ENCODE measurements at places on chromosomes 1 and 21.

- no peak for DNase-seq
Measured at GRCh38 chr21:29641635-29642550, 297.9 kb downstream of the GRIK1 start.

GRCh38 chr1:63435161-63435560, 67.7 kb downstream of the ALG6 start:
- DNase-seq: no peak

GRCh38 chr1:208923456-208923855, 660.1 kb upstream of the CAMK1G start:
- no peak for DNase-seq

DNA sequence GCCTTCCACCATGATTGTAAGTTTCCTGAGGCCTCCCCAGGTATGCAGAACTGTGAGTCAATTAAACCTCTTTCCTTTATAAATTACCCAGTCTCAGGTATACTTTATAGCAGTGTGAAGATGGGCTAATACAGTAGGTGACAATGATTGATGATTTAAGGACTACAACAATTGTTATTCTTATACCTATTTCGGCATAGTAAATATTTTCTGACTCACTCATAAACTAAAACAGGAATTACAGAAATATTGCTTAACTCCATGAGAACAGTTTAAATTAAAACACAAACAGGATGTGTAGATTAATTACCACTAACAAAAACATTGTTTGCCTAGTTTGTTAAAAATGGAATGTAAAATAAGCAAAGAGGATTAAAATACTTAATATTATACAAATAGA, 839.9 kb downstream of the LTN1 start:
- DNase-seq: no peak

DNA sequence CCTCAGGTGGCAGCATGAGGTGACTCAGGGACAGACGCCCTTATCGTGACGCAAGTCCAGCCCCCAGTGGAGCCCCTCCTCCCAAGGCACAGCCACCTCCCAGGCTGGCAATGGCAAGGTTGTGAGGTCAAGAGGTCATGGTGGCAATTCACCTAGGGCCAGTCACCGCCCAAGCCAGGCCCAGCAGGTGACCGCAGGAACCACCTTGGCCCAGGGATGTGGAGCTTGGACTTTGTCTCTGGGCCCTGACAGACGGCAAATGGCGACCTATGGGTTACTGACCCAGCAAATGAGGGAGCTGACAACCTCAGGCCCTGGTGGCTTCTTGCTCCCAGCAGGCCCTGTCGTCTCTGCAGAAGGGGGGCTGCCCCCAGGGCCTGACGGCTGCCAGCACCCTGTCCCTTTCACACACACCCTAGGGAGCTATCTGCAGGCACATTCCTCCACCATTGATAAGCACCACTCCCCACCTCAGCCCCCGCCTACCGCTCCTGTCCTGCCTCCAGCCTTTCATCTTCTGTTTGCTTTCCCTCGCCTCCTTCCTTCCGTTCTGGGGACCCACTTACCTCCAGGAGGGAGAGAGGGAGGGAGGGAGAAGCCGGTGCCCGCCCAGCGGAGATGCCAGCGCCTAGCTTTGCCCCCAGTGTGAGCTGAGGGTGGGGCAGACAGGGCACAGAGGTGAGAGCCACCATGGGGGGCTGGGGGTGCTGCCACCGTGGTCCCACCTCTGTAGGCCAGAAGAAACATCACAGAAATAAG, 12.1 kb downstream of the EPHA2 start:
- no peak for DNase-seq

GRCh38 chr1:178541829-178542553, 29.1 kb downstream of the TEX35 start:
- DNase-seq: peak; percentile 60

- DNase-seq: no peak
Measured at GRCh38 chr21:44748621-44749020, 37.2 kb upstream of the TSPEAR start.

GRCh38 chr1:203544978-203545816, 51.2 kb downstream of the OPTC start:
- no peak for DNase-seq

DNA sequence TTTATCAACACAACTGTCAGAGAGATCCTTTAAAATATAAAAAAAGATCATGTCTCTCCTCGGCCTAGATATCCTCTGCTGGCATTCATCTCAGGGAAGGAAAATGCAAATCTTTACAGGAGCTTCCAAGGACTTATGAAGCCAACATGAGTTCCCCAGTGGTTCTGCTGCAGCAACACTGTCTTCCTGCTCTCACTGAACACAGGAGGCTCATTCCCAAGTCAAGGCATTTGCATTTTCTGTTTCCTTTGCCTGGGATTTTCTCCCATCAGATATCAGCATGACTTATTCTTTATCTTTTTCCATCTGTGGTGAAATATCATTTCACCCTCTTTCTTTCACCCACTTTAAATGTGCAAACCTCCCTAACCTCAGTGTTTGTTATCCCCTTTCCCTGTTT, 513.8 kb upstream of the ZP4 start:
- DNase-seq: no peak

DNA sequence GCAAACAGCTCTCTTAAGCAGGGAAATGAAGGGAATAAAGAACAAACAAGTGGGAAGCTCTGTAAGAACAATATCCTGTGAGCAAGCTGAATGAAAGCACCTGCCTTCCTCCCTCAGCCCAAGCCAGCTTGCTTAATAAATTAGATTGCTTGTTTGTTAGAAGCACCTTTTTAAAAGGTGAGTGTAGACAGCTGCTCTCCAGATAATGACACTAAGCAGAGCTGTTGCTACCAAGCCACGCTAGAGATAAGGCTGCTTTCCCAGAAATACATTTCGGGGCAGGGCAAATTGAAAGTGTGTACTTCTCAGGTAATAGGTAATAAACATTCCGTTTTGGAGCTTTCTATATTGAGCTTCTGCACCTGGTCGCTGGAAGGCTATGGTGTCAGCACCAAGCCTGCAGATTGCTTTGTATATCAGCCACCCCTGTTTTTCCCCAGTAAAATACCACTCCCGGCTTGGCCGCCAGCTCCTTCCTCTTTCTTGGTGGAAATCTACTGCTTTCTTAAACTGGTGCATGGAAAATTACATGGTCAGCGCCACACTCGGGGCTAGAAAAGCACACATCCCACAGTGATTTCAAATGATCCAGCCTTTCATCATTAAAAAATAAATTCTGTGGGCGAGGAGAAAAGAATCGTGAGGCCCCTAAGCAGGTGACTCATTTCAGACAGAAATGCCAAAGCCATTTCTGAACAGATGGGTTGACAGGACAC, 151.3 kb downstream of the ETS2 start:
- DNase-seq: no peak

- DNase-seq: no peak
Measured at GRCh38 chr1:29452463-29453230, 216.3 kb downstream of the PTPRU start.

GRCh38 chr21:32046191-32046590, 173.4 kb downstream of the HUNK start:
- no peak for DNase-seq

- DNase-seq: no peak
Measured at GRCh38 chr1:58928514-58928913, 144.7 kb upstream of the JUN start.
